Right cardiac atrium (tissue), 5 donors: ENCODE measurements at places on chromosomes 11 and 22. TPM values are rescaled to one million over a fixed set of nuclear protein-coding genes. Genes with fewer than 3 reads are reported as not detected.
A peak's percentile ranks its signal among the peaks of the same experiment; 100 is the strongest.

- DNase-seq, result no peak
Measured at GRCh38 chr22:48187356-48187755, 1424.9 kb downstream of the TBC1D22A start.

- DNase-seq, result peak; percentile 63
Measured at GRCh38 chr11:125408311-125408711, 87.8 kb downstream of the FEZ1 start.

- peak; percentile 58 for DNase-seq
Measured at GRCh38 chr11:67032830-67033551, 10.1 kb downstream of the SYT12 start.

EXPH5 gene
- total RNA-seq, result 2.4 TPM

LIF gene
- 0.59 TPM for total RNA-seq

DNAJB7 gene
- not detected for total RNA-seq

PRRG4 gene
- 2.1 TPM for total RNA-seq

APOL5 gene
- total RNA-seq, result not detected
